ENCODE measurements at places on chromosomes 2 and 18. TPM values are rescaled to one million over a fixed set of nuclear protein-coding genes. Genes with fewer than 3 reads are reported as not detected.

DNA sequence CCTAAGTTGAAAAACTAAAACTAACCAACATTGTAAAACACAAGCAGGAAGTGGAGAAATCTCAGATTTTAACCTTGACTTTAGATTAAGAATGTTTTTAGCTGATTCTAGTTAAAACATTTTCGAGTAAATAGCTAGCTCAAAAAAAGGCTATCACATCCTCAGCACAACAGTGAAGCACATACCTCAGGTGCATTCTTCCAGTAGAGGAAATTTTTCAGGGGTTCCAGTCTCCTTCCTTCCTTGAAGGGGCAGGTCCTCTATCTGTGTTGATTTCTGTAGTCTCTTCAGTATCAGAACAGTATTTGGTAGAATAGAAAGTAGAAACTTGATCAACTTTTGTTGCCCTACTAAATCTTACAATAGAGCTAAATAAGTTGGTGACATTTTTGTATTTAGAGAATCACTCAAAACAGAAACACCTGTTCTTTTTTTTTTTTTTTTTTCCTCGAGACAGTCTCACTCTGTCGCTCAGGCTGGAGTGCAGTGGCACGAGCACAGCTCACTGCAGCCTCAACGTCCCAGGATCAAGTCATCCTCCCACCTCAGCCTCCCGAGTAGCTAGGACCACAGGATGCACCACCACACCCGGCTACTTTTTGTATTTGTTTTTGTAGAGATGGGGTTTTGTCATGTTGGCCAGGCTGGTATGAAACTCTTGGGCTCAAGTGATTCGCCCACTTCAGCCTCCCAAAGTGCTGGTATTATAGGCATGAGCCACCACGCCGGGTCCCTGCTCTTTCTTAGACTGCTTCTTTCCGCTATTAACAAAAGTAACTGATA, 6.9 kb upstream of the GPR155 start:
- no peak for DNase-seq

Gene FAM124B
- 0.15 TPM for total RNA-seq

Gene CCDC74B
- total RNA-seq: 13.8 TPM

DNA sequence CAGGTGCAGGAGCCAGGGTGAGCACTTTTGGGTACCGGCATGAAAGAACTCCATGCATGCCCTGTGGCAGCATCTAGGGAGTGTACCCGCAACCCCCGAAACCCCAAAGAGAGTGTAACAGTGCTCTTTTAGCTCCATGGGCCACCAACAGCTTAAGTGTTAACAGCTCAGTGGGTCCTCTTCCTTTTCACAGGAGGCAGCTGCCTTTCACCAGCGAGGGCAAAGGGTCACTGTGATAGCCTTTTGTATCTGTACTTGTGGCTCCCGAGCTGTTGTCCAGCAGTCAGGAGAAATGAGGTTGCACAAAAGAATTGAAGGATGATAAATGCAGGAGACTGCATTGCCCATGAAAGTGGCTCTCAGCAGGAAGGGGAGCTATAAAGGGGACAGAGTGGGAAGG, 1166.3 kb upstream of the ACVR2A start:
- peak; percentile 59 for DNase-seq

Gene FHOD3
- total RNA-seq: 69.7 TPM

GRCh38 chr2:138147796-138148195, 183.5 kb downstream of the HNMT start:
- no peak for DNase-seq

DNA sequence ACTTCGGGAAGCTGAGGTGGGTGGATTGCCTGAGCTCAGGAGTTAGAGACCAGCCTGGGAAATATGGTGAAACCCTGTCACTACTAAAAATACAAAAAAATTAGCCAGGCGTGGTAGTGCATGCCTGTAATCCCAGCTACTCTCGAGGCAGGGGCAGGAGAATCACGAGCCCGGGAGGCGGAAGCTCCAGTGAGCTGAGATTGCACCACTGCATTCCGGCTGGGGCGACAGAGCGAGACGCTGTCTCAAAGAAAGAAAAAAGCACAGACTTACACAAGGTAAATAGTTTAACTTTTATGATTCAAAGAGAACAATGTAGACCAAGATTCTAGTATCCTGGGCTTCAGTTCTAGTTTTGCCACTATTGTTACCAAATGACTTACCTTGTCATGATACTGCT, 37.4 kb downstream of the NCKAP1 start:
- DNase-seq: no peak

GRCh38 chr2:138029276-138029675, 65.0 kb downstream of the HNMT start:
- no peak for DNase-seq

Gene CNRIP1
- total RNA-seq: 3.7 TPM

DNA sequence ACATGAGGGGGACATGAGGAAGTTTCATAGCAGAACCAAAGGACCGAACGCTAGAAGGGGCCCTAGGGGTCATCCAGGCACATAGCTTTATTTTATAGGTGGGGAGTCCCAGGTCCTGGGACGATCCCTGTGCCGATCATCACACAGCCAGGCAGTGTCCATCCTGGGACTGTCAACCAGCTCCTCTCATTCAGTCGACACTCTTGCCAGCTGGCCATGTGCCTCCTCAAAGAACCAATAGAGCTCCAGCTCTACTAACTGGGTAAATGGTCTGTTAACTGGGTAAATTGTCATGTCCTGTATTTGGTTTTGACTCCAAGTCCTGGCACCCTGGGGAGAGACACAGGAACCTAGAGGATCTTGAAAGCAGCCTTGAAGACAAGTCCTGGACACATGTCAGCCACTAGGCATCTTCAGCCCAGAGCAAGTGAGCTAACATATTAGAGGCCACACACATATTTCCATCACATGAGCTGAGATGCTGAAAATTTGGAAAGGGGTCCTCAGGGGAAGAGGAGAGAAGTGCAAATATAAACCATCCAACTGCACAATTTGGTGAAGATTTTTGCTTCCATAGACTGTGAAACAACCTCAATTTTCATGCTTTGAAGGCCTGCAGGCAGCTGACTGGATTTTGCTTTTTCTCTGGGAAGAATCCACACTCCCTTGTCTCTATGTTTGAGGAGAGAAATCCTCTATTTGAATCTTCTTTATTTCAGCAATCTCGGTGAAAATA, 361.1 kb upstream of the SLC14A2 start:
- no peak for DNase-seq

Gene OR6B2
- total RNA-seq: not detected

GRCh38 chr2:200575957-200576356, 9.9 kb upstream of the AOX1 start:
- no peak for DNase-seq

Gene THAP4
- total RNA-seq: 43.2 TPM

- DNase-seq: no peak
Measured at GRCh38 chr2:222448748-222449181, 24.4 kb downstream of the SGPP2 start.

Gene DAW1
- total RNA-seq: not detected

Gene CREG2
- total RNA-seq: not detected

GRCh38 chr2:158701101-158701500, 94.0 kb upstream of the DAPL1 start:
- no peak for DNase-seq

- no peak for DNase-seq
Measured at GRCh38 chr18:1581581-1581980, 676.9 kb downstream of the ADCYAP1 start.
